Activated T-cell treated with anti-CD3 and anti-CD28 coated beads, Interleukin-2, amount 50 U/mL, for 4 hours (primary cell): ENCODE measurements at places on chromosomes 12 and 14. TPM values are rescaled to one million over a fixed set of nuclear protein-coding genes. Genes with fewer than 3 reads are reported as not detected.

PRB2 gene
- not detected for total RNA-seq

DPPA3 gene
- total RNA-seq, result not detected

TBX5 gene
- total RNA-seq, result not detected

FSCB gene
- not detected for total RNA-seq

TRAF3 gene
- total RNA-seq, result 78.1 TPM

CCDC196 gene
- total RNA-seq, result not detected

C12orf56 gene
- total RNA-seq, result not detected

APOF gene
- total RNA-seq, result not detected

ADCY6 gene
- total RNA-seq, result 0.40 TPM

FAM186B gene
- 0.28 TPM for total RNA-seq

SERPINA3 gene
- 2.6 TPM for total RNA-seq

CLEC4D gene
- total RNA-seq, result not detected

JAG2 gene
- total RNA-seq, result 5.4 TPM

BMP4 gene
- total RNA-seq, result 0.30 TPM

PPP2R5E gene
- total RNA-seq, result 49.6 TPM

PWP1 gene
- 106 TPM for total RNA-seq

ADAMTS20 gene
- not detected for total RNA-seq

PDE6H gene
- total RNA-seq, result not detected

UNC79 gene
- total RNA-seq, result not detected

KRT5 gene
- not detected for total RNA-seq

GLIPR1L1 gene
- not detected for total RNA-seq

KRT80 gene
- total RNA-seq, result 0.08 TPM

OR2AP1 gene
- not detected for total RNA-seq

RTN1 gene
- not detected for total RNA-seq

FAIM2 gene
- 0.54 TPM for total RNA-seq

TRPV4 gene
- total RNA-seq, result not detected

FGF6 gene
- total RNA-seq, result not detected

AMDHD1 gene
- 0.95 TPM for total RNA-seq

SLC25A47 gene
- not detected for total RNA-seq

OTOGL gene
- total RNA-seq, result not detected

GNB3 gene
- total RNA-seq, result 0.38 TPM

MIP gene
- total RNA-seq, result not detected

LTB4R2 gene
- 10.8 TPM for total RNA-seq

REM2 gene
- total RNA-seq, result 0.15 TPM

TSPAN19 gene
- not detected for total RNA-seq

CIDEB gene
- total RNA-seq, result 6.5 TPM

ACRBP gene
- total RNA-seq, result 0.71 TPM

CCND2 gene
- 1,094 TPM for total RNA-seq

GPRC5A gene
- total RNA-seq, result 0.30 TPM

RBP5 gene
- not detected for total RNA-seq

HOXC5 gene
- not detected for total RNA-seq

WNT5B gene
- not detected for total RNA-seq

BMAL2 gene
- 7.4 TPM for total RNA-seq

NELL2 gene
- total RNA-seq, result 32.0 TPM

PROX2 gene
- total RNA-seq, result 0.35 TPM

WASHC4 gene
- 22.7 TPM for total RNA-seq

WSB2 gene
- total RNA-seq, result 52.0 TPM

RIN3 gene
- 24.3 TPM for total RNA-seq

CAMKK2 gene
- 28.9 TPM for total RNA-seq
